ENCODE measurements at places on chromosomes 16 and 17.
A peak's percentile ranks its signal among the peaks of the same experiment; 100 is the strongest.

DNA sequence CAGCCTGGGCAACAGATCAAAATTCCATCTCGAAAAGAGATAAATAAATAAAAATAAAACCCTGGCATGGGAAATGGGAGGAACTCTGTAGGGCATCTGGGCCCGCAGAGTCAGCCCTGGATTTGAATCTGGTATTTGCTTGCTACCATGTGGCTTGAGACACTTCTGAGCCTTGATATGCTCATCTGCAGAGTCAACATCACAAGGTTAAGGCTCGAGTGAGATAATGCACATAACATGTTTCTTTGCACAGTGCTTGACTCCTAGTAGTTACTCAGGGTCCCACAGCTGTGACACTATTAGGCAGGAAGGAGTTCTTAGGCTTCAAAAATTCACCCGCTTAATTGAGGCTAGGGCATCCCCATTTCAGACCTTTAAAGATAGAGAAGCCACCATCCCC is 21.3 kb downstream of the CDK5RAP3 start:
- DNase-seq, result no peak

DNA sequence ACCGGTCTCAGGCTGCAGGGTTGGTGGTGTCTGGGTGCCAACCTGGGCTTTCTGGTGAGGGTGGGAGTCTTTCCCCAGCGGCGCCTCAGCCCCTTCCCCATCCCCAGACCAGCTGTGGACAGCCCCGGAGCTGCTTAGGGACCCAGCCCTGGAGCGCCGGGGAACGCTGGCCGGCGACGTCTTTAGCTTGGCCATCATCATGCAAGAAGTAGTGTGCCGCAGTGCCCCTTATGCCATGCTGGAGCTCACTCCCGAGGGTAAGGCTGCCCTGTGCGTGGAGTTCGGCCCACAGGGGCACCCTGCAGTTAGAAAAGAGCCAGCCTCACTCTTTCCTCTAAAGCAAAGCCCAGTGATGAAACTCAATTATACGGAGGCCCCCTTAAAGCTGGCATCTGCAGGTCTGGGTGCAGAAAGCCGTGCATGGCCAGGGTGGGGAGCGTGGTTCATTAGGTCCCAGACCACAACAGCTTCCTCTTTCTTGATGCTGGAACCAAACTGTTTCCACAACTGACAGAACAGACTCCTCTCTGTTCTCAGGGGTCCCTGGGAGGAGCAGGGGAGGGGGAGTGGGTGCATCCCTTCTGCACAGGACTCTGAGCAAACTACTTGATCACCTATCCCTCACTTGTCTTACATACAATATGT is 10.7 kb downstream of the GUCY2D start:
- DNase-seq, result no peak

- DNase-seq, result no peak
Observed at GRCh38 chr17:2386400-2387085, 14.3 kb downstream of the MNT start.

- no peak for DNase-seq
Observed at GRCh38 chr17:16470265-16470664, 21.7 kb downstream of the LRRC75A start.

DNA sequence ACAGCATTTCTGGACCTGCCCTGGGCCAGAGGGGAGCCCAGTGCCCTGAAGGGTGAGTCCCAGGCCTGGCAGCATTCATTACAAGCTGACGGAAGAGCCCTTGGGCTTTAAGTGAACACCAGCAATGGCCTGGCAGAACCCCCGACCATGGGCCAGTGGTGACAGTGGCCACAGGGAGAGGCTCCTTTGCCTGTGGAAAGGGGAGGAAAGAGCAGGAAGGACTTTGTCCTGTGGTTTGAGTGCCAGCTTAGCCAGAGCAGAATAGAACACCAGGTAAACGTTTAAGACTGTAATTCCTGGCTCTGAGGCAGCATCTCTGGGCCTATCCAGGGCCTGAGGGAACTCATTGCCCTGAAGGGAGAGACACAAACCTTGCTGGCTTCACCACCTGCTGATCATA is 34.3 kb upstream of the ATP2C2 start:
- no peak for DNase-seq

GRCh38 chr17:29664743-29665480 is 42.2 kb upstream of the CORO6 start:
- DNase-seq, result no peak

DNA sequence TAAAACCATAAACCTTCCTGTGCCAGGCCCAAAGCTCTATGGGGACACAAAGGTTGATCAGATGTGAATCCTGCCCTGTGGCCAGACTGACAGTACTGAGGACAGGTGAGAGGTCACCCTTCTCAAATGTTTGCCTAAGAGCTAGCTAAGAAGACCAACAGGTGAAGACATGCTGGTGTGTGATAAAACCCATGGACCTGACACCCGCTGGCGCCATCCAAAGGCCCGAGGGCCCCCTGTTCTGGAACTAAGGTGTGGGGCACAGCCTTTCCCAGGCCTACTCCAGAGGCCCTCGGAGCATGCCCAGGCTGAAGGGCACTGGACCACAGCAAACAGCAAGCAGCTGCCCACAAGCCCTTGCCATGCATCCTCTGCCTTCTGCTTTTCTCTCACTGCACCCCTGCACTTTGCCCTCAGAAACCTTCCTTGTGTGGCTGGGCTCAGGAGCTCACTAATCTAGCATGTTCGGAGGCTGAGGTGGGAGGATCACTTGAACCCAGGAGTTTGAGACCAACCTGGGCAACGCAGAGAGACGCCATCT is 5.2 kb upstream of the CDK3 start:
- no peak for DNase-seq

GRCh38 chr17:46270032-46270431 is 24.9 kb upstream of the LRRC37A start:
- DNase-seq, result no peak

DNA sequence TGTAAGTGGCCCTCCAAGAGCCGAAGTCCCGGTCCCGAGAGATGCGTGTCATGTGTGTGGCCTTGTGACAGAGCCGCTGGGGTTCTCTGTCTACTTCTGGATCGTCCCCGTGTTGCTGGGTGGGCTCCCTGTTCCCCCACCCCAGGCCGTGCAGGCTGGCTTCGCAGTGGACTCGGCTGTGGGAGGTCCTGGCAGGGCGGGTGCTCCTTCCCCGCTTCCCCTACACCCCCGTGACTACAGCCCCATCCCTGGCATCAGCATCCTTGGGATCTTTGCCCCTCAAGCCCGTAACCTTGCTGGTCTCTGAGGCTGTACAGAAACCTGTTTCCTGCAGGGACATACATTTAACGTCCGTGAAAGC is 136.3 kb downstream of the BANP start:
- DNase-seq, result no peak

GRCh38 chr16:76614269-76614668 is 337.1 kb downstream of the CNTNAP4 start:
- DNase-seq, result no peak

GRCh38 chr17:82390860-82391435 is 19.4 kb downstream of the UTS2R start:
- DNase-seq, result no peak

GRCh38 chr16:5069854-5070253 is 1.8 kb upstream of the ALG1 start:
- DNase-seq, result no peak

DNA sequence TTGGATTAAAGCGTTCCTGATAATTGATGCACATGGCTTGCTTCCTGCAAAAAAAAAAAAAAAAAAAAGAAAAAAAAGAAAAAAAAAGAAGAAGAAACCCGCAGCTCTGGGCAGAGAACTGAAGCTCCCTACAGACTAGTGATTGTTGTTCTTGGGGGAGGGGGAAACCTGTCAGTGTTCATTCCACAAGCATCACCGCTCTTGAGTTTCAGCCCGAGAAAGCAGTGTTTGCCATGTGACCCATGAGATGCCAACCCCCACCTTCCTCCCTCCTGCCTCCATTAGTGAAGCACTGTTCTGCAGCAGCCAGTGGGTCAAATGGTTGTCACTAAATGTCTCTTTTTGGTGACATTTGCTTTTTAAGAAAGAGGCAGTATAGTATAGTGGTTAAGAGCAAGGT is 1.7 kb downstream of the USP43 start:
- DNase-seq, result no peak

DNA sequence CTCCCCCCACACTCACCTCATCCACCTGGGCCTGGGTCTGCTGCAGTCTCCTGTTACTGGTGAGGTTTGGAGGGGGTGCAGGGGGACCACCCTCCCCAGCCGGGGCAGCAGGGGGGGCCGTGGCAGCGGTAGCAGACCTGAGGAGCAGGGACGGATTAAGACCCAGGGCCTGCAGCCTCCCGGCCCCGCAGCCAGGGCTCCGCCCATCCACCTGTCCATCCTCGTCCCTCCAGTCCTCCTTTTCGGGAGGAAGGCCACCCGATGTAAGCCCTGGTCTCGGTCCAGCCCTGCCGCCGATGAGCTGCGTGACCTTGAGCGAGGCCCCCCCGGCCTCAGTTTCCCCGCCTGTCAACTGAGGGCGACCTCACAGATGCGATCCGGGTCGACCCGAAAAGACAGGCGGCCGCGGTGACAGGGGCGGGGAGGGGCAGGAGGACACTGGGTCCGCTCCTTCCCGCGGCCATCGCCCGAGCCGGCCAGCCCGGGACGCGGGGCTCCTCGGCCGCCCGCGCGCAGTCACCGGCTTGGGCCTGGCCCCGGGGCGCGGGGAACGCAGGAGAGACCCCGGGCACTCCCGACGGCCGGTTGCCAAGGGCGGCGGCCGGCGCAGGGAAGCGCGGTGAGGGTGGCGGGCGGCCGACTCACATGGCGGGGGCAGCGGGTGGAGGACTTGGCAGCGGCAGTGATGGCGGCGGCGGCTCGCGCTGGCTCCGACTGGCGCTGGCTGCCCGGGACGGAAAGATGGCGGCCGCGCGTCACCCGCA is at the start of gene VAMP2:
Gene VAMP2 (minus strand): TSS at position 716 of the 764 bp plus-strand sequence. CDS start 69 bp downstream, at position 647.
- DNase-seq, result peak; percentile 73

DNA sequence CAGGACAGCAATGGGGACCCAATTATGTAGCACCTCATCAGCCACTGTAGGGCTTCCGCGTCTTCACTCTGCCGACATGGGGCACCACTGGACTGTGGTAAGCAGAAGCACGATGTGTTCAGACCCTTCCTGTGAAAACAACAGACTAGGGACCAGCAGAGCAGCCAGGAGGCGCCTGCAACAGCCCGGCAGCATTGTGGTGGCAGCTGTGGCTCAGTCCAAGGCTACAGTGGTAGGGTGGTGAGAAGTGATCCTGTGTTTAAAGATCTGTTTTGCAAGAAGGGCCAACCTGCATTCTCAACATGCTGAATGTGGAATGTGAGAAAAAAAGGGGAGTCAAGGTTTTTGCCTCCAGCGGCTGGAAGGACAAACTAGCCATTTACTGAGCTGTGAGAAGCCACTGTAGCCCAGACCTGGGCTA is 80.8 kb downstream of the GAS7 start:
- DNase-seq, result no peak

DNA sequence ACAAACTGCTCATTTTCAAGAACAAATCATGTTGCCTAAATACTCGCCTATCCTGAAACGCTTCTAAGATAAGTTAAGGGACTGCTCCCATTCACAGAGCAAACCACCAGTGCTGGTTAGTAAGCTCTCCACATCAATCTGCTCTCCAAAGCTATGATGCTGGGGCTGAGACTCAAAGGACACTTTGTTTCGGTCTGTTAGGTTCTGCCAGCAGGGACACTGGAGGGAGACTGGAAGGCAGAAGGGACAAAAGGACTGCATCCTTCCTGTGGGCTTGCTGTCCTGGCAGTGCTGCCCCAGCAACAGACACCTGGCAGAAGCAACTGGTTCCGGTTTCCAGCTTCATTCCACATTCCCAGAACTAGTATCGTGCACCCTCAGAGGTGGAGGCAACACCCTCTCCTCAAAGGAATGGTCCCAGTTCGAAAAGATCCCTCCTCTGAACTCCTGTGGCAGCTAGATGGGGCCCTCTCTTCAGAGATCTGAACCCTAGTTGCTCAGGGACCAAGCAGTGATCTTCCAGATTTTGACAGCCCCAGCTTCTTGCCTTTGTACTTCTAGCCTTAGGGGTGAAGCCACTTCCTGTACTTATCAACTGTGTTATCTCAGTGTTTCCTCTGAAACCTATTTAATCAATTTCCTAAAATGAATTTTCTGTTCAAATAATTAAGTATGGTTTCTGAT is 73.4 kb upstream of the GSG1L start:
- no peak for DNase-seq

- DNase-seq, result peak; percentile 4
Observed at GRCh38 chr17:9115214-9116191, 94.2 kb downstream of the NTN1 start.

- DNase-seq, result no peak
Observed at GRCh38 chr16:72844225-72844920, 203.6 kb downstream of the ZFHX3 start.

DNA sequence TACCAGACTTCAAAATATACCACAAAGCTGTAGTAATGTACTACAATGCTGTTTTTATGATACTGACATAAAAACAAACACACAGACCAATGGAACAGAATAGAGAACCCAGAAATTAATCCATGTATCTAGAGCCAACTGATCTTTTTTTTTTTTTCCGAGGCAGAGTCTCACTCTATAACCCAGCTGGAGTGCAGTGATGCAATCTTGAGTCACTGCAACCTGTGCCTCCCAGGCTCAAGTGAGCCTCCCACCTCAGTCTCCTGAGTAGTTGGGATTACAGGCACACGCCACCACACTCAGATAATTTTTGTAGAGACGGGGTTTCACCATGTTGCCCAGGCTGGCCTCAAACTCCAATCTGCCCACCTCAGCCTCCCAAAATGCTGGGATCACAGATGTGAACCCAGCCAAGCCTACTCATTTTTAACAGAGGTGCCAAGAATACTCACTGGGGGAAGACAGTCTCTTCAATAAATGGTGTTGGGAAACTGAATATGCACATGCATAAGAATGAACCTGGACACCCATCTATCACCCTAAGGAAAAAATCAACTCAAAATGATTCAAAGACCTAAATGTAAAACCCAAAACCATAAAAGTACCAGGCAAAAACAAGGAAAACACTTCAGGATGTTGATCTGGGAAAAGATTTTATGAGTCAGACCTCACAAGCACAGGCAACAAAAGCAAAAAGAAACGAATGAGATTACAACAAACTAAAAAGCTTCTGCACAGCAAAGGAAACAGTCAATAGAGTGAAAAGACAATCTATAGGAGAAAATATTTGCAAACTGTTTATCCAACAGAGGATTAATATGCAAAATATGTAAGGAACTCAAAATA is 63.1 kb downstream of the STX8 start:
- DNase-seq, result no peak

DNA sequence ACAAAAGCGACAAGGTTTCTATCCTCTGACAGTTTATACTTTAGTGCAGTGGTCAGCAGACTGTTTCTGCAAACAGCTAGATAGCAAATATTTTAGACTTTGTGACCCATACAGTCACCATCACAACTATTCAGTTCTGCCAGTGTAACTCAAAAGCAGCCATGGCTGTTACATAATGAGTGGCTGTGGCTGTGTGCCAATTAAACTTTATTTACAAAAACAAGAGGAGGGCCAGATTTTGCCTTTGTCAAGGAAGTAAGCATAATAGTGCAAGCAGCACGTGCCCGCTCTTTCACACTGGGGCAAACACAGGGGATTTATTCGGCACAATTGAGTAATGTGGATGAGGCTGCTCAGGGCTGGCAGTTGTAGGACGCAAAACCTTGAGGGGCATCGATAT is 551.5 kb downstream of the MAF start:
- no peak for DNase-seq

- no peak for DNase-seq
Observed at GRCh38 chr16:1974157-1975070, 2.6 kb downstream of the TBL3 start.
